DMS153 (cell line): ENCODE measurements at places on chromosomes 1 and 21.

- no peak for DNase-seq
Measured at GRCh38 chr1:94120570-94120901, 412 bp downstream of the ABCA4 start.

- no peak for DNase-seq
Measured at GRCh38 chr1:44021581-44022321, 9.5 kb downstream of the SLC6A9 start.

DNA sequence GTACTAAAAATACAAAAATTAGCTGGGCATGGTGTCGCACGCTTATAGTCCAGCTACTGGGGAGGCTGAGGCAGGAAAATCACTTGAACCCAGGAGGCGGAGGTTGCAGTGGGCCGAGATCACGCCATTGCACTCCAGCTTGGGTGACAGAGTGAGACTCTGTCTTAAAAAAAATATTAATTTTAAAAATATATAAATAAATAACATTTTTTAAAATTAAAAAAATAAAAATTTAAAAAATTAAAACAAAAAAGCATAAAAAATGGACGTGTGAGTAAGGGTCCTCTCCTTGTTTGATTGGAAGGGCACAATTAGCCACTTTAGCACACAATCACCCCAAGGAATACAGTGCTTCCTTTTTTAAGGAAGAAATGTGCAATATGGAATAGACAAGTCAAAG lies 18.6 kb downstream of the EBNA1BP2 start:
- DNase-seq: no peak

DNA sequence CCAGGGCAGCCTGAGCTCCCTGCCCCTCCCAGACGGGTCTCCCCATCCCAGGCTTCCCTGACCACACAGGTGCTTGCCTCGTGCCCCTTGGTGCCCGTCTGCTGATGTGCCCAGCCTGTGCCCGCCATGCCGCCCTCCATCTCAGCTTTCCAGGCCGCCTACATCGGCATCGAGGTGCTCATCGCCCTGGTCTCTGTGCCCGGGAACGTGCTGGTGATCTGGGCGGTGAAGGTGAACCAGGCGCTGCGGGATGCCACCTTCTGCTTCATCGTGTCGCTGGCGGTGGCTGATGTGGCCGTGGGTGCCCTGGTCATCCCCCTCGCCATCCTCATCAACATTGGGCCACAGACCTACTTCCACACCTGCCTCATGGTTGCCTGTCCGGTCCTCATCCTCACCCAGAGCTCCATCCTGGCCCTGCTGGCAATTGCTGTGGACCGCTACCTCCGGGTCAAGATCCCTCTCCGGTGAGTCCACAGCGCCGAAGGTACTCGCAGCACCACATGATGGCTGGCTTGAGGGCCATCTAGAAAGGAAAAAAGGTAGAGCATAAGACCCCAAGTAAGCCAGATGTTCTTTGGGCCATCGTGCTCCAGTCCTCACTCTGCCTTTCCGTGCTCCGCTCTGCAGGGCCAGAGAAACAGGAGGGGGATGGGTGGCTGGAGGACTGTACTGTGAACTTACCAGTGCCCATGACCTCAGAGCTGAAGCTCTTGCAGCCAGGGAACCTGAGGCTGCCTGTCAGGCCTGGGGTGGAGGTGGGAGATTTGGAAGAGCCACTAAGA lies 1.4 kb downstream of the ADORA1 start:
- DNase-seq: no peak

DNA sequence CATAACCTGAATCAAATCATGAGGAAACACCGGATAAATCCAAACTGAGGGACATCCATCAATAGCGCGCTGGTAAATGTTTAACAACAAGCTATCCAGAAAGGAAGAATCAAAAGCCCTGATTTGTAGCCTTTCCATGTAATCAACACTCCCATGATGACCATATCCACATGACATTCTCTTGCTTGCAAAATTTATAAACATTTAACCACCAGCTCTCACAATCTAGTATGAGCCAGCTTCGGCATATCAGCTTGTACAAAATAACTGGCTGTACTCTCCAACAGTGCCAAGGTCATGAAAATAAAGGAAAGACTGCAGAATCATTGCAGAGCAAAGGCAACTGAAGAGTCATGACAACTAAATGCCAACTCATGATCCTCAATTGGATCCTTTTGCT lies 15.7 kb downstream of the HSD11B1 start:
- DNase-seq: no peak

DNA sequence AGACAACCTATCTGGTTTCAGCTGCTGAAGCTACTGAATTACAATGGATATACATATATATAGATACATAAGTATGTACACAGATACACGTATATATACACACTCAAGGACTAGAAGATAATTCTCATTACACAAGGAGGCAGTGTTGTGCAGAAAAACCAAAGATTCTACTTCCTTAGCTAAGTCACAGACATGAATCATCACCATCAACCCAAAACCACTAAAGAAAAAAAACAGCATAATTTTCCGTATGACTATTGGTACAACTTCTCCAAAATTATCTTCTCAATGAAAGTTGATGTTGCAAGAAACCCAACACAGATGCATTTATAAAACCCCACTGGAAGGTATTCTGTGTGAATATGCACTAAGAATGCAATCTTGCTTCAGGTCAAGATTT lies 36.8 kb upstream of the RPF1 start:
- DNase-seq: no peak

- DNase-seq: no peak
Measured at GRCh38 chr1:87956072-87956471, 627.4 kb downstream of the LMO4 start.

DNA sequence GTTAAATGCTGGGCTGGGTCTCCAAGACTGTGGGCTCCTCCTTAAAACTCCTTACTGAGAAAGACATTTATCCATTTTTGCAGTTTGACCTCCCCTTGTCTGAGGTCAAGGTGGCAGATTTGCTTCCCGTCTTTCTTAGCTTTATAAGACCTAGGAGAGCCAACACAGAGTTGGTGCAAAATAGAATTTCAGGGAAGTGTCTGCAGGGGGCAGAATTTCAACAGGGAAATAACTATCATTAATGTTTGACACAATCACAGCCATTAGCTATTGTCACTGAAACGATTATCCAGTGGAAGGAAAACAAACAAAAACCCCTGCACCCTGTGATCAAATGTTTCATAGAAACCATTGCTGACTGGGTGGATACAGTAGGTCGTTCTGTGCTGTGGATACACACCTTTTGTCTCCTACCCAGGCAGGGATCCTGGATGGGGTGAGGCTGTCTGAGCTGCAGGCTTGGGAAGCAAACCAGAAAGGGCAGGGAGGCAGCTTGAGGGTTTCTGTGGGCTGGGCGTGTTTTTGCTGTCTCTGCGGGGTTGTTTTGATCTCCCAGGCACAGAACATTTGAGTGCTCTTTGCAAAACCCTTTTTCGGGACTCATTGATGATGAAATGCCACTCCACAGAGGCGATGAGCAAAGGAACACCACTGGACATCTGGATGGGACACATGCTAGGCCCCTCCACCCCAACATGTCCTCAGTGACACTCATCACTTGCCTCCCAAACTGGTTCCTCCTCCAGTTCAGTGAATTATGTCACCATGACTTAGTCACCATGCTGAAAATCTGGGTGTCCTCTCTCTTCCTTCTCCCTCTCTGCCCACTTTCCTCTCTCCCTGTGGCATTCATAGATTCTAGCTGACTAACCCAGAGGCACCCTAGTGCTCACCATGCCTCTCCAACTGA lies 94.2 kb upstream of the SERBP1 start:
- DNase-seq: peak; percentile 73
